Activated CD4-positive, alpha-beta memory T cell treated with anti-CD3 and anti-CD28 coated beads, Interleukin-2, amount 10 ng/mL, durations not matched to agents 7 days and 5 days (primary cell): ENCODE measurements at places on chromosomes 3 and 15. TPM values are rescaled to one million over a fixed set of nuclear protein-coding genes. Genes with fewer than 3 reads are reported as not detected.

ECE2 gene
- total RNA-seq = not detected

UTS2B gene
- not detected for total RNA-seq

CCR3 gene
- 1.2 TPM for total RNA-seq

ROPN1 gene
- not detected for total RNA-seq

NSMCE3 gene
- total RNA-seq = 11.2 TPM

OIP5 gene
- total RNA-seq = 15.4 TPM

DNA sequence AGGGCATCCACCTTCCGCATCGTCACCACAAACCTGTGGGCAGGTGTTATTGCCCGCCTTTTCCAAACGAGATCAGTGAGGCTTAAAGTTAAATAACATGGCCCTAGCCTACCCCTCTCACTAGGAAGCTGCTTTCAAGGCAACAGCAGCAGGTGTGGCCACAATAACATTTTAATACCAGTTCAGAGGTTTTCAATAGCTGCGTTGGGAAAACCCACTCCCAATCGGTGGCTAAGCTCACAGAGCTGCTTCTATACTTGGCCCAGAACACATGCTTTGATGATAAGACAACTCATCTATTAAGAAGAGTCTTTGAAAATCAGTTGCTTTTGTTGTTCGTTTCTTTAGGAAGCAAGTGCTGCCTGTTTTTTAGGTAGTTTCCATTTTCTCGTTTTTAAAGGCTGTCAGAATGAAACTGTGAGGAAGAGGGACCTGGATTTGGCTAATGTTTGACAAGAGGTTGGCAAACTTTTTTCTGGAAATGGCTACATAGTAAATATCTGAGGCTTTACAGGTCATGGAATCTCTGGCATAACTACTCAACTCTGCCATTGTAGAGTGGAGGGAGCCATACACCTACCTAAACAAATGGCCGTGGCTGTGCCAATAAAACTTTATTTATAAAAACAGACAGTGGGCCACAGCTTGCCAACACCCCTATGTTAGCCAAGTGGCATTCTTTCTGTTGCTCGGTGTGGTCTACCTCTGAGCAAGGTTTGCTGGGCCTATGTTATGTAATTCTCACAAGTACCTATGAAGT, 179.6 kb downstream of the FEZF2 start:
- no peak for DNase-seq

DNA sequence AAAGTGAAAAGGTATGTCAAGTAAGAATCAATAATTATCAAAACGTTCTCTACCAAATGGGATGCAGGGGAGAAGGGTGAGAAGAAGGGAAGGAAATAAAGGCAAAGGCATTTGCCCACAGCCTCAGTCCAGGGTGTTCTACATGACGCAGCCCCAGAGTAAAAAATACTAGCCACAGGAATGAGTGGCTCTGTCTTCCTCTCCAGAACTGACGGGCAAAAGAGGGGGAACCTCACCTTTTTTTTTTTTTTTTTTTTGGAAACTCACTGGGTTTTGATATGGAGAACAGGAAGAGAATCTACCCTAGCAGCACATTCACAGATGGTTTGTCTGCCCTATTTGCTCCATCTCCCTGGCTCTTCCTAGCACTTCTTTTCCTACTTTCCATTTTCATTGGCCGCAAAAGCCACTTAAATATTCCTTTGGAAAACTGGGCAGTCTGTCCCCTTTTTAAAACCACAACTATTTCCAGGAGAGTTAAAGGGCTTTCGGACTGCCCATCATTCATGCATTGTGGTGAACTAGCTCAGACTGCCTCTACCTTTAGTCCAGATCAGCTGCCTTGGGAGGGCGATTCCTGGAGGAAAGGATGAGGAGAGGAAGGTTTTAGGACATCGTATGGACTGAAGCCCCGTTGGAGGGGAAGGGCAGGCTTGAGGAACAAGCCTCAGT, 28.2 kb downstream of the B3GNT5 start:
- DNase-seq = no peak

DNA sequence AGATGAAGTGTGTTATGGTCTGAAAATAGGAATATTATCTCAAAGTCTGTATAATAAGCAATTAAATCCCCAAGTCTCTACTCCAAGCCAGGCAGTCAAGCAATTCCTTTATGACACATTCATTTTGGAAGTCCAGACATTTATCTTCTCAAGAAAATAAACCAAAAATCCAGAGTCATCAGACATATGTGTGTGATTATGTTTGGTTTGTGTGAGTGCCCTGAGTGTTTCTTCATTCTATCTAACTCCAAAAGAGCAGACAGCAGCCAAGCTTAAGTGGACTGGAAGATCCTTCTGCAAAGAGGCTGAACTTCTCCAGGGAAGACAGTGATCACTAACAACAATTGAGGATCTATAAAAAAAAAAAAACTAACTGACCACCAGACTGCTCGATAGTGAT, 239.8 kb downstream of the STAG1 start:
- no peak for DNase-seq

GRCh38 chr3:100097919-100098783, 16.1 kb downstream of the FILIP1L start:
- no peak for DNase-seq

DNA sequence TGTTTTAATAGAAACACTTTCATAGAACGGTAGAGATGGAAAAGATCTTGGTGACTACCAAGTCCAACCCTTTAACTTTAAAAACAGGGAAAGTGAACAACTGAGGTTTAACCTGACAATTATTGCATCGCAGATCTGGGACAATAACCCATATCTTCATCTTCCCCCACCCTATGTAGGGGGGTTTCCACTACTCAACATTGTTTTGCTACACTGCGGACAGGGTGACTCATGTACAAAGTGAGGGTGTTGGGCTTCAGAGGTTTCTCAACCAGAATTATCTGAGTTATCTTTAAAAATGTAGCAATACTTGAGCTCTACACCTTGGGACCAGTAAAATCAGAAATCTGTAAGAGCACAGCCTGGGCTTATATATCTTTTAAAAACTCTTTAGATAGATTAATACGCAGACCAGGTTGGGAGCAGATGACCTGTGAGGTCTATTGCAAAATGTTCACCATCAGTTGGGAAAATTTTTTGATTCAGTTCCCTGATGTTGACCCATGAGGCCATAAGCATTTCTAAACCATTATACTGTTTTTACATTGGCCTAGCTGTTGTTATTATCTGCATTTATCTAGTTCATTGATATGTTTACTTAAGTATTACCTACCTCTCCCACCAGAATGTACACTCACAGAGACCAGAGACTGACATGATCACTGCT, 103.6 kb upstream of the ICE2 start:
- DNase-seq = peak; percentile 61
